ENCODE measurements at places on chromosomes 1 and 21.

GRCh38 chr1:45746922-45747321 lies 3.5 kb downstream of the IPP start:
- no peaks in the 10 kb centered on the region for H3K27me3 ChIP-seq
- no peak overlapping the region for H3K4me3 ChIP-seq
- H3K4me1 ChIP-seq: peaks cover 9% of the 10 kb centered on the region
- no peak overlapping the region for H3K27ac ChIP-seq

- H3K27me3 ChIP-seq: no peaks in the 10 kb centered on the region
- peaks cover 7% of the 10 kb centered on the region for H3K36me3 ChIP-seq
- no peak overlapping the region for H3K27ac ChIP-seq
- DNase-seq: no peak
- H3K4me1 ChIP-seq: no peaks in the 10 kb centered on the region
- no peak overlapping the region for H3K4me3 ChIP-seq
These were observed 43.9 kb upstream of the CD101 start for GRCh38 chr1:116957646-116958045.

DNA sequence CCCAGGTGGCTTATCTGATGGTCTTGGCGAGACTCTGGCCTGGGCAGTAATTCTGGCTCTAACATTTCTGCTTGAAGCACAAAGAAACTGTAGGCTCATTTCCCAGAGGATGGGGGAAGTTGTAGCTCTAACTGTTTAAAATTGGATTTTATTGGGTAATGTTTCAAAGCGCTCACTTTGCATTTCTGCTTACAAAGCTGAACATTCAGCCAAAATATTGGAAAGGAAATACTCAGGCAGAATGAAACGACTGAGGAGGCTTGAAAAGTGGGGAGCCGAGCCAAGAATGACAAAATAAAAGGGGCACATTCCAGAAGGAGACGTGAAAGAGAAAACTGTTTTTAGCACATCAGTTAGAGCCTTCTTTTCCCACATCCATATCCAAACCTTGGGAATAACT lies 202.6 kb downstream of the GRIK1 start:
- H3K4me3 ChIP-seq: no peak overlapping the region
- H3K36me3 ChIP-seq: no peaks in the 10 kb centered on the region
- no peaks in the 10 kb centered on the region for H3K4me1 ChIP-seq
- H3K27me3 ChIP-seq: peaks cover 4% of the 10 kb centered on the region
- H3K27ac ChIP-seq: no peak overlapping the region

- H3K4me3 ChIP-seq: no peak overlapping the region
- H3K27me3 ChIP-seq: peaks cover 3% of the 10 kb centered on the region
- no peak overlapping the region for H3K27ac ChIP-seq
- peaks cover 5% of the 10 kb centered on the region for H3K36me3 ChIP-seq
These were observed 38.3 kb upstream of the ZSWIM5 start for GRCh38 chr1:45244660-45245059.

GRCh38 chr1:31335007-31335406 lies 37.9 kb downstream of the FABP3 start:
- no peak for DNase-seq
- H3K4me1 ChIP-seq: no peaks in the 10 kb centered on the region
- H3K36me3 ChIP-seq: peaks cover 4% of the 10 kb centered on the region
- no peaks in the 10 kb centered on the region for H3K27me3 ChIP-seq

GRCh38 chr1:103247517-103247916 lies 139.2 kb upstream of the COL11A1 start:
- no peaks in the 10 kb centered on the region for H3K36me3 ChIP-seq
- peaks cover 4% of the 10 kb centered on the region for H3K4me1 ChIP-seq
- no peak overlapping the region for H3K27ac ChIP-seq

DNA sequence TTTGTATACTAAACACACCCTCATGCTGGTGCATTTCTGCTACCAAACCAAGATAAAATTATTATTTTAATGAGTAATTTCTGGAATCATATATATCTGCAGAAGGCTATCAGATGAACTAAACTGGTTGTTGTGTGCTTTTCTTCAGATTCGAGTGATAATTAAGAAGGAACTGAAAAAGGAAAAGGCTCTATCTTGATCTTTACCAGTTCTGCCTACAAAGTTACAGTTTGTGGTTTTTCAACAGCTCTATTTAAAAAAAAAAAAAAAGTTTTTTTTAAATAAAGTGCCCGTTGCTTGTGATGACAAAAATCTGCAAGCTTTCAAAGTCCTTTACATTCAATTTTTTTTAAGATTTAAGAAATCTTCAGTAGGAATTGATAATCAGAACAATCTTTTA lies 13.6 kb downstream of the DENND1B start:
- H3K4me3 ChIP-seq: no peak overlapping the region
- H3K27ac ChIP-seq: no peak overlapping the region
- peaks cover 5% of the 10 kb centered on the region for H3K4me1 ChIP-seq

DNA sequence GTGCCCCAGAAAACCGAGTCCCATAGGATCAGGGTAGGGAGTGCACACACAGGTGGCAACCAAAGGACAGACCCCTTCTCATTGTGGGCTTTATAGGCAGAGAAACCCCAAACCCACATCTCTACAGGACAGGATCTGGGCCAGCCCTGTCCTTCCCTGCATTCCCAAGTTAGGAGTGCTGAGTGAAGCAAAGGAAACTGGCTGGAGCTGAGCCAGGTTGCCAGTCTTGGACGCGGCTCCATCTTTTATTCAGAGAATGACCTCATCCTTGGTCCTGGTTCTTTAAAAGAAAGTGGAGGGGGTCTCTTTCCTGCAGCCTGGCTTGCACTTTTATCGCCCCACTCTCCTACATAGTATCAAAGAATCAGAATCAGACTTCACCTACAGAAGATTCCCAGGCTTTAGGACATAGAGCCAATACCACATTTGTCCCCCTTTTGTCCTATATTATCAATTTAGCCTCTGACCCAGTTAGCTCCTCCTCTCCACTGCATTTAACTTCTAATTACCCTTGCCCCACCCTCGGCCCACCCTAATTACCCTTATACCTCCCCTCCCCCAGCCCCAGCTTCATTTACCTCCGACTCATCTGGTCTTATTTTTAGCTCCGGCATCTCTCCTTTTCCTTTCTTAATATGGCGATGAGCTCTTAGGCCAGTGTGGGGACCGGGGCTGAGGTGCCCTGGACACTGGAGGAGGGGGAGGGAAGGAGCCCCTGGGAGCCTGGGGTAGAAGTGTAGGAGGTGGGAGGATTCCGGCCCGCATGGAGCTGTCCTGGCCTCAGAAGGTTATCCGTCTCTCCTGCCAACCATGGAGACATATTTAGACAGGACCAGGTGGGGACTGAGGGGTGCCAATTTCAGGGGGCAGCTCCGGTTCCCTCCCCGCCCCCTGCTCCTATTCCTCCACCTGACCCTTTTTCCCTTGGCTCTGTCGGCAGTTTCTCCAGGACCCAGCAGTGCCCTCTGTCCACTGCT lies at the start of gene CASQ1:
CASQ1 (plus strand) TSS at position 927 of the 977 bp plus-strand sequence. CDS start 177 bp downstream, outside the sequence.
- DNase-seq: no peak
- H3K4me1 ChIP-seq: no peaks in the 10 kb centered on the region
- H3K27me3 ChIP-seq: peaks cover 3% of the 10 kb centered on the region
- H3K36me3 ChIP-seq: no peaks in the 10 kb centered on the region
- no peak within 1 kb of the TSS for H3K27ac ChIP-seq

GRCh38 chr1:7463526-7463925 lies 307.6 kb upstream of the VAMP3 start:
- no peak overlapping the region for H3K4me3 ChIP-seq
- peaks cover 9% of the 10 kb centered on the region for H3K27me3 ChIP-seq
- no peaks in the 10 kb centered on the region for H3K4me1 ChIP-seq
- H3K36me3 ChIP-seq: no peaks in the 10 kb centered on the region
- H3K27ac ChIP-seq: no peak overlapping the region
- DNase-seq: no peak

- H3K4me1 ChIP-seq: peaks cover 10% of the 10 kb centered on the region
- H3K27ac ChIP-seq: peak overlapping the region; percentile 100
- peaks cover 22% of the 10 kb centered on the region for H3K27me3 ChIP-seq
- H3K4me3 ChIP-seq: peak overlapping the region; percentile 95
- H3K36me3 ChIP-seq: peaks cover 9% of the 10 kb centered on the region
These were observed 551 bp downstream of the ZRANB2 start for GRCh38 chr1:71080230-71080738.

GRCh38 chr1:182731852-182732575 lies 47.6 kb upstream of the RGS8 start:
- H3K4me3 ChIP-seq: no peak overlapping the region
- no peaks in the 10 kb centered on the region for H3K36me3 ChIP-seq
- H3K27ac ChIP-seq: peak overlapping the region; percentile 85
- no peaks in the 10 kb centered on the region for H3K27me3 ChIP-seq

DNA sequence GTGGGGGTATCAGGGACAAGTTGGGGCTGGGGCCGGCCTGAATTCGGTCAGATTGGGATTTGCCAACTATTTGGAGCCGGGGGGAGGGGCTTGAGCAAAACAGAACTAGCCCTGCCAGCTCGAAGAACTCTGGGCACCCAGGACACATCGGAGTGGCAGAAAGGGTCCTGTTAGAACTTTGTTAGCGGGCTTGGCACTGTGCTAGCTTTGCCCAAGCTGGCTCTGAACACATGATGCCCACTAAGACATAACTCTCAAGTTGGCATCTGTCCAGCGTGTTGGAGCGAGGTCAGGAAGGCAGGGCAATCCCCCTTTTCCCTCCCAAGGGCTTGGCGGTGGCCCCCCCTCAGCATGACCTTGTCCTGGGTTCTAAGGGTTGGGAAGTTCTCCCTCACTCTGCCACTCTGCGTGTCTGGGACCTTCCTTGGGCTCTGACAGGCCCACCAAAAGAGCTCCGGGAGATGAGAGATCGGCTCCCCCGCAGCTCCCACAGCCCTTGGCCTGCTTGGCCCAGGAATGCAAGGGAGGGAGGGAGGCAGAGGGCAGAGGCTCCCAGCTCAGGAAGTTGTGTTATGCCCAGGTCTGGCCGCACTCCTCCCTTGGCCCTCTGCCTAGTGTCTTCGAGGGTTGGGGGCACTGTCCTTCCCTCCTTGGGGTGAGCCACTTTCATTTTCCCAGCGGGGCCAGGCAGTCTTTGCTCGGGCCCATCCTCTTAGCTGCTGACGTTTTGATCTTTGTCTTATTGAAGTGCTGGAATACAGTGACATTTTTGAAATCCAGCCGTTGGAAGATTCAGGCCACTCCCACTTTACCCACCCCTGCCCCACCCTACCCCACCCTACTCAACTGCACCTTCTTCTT lies 1.2 kb downstream of the LMNA start:
- no peak overlapping the region for H3K27ac ChIP-seq
- peaks cover 8% of the 10 kb centered on the region for H3K27me3 ChIP-seq
- no peak for DNase-seq

DNA sequence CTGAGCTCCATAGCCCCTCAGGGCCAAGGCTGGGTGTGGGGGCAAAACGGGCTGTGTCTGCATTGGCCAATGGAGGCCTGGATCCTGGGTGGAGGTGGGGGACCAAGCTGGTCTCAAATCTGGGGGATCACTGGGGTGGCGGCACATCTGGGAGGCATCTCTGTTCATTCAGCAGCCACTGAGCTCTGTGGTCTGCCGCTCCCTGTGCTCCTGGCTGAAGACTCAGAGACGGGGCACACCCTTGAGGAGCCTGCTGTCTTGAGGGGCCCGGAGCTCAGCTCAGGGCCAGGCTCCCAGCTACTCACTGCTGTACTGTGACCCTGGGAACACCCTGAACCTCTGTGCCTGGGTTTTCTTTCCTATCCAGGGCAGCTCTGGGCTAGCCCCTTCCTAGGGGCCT lies 90.3 kb upstream of the WNT4 start:
- H3K27ac ChIP-seq: no peak overlapping the region
- no peak overlapping the region for H3K4me3 ChIP-seq

- no peak overlapping the region for H3K4me3 ChIP-seq
- no peak for DNase-seq
- H3K27ac ChIP-seq: no peak overlapping the region
- peaks cover 4% of the 10 kb centered on the region for H3K4me1 ChIP-seq
- no peaks in the 10 kb centered on the region for H3K27me3 ChIP-seq
These were observed 38.2 kb downstream of the CTNNBIP1 start for GRCh38 chr1:9871707-9872425.
